Ovary (tissue), 10 donors: ENCODE measurements at places on chromosomes 11 and 22. TPM values are rescaled to one million over a fixed set of nuclear protein-coding genes. Genes with fewer than 3 reads are reported as not detected.

TMEM191B gene
- 2.6 TPM for total RNA-seq

NXPE1 gene
- not detected for total RNA-seq

DNA sequence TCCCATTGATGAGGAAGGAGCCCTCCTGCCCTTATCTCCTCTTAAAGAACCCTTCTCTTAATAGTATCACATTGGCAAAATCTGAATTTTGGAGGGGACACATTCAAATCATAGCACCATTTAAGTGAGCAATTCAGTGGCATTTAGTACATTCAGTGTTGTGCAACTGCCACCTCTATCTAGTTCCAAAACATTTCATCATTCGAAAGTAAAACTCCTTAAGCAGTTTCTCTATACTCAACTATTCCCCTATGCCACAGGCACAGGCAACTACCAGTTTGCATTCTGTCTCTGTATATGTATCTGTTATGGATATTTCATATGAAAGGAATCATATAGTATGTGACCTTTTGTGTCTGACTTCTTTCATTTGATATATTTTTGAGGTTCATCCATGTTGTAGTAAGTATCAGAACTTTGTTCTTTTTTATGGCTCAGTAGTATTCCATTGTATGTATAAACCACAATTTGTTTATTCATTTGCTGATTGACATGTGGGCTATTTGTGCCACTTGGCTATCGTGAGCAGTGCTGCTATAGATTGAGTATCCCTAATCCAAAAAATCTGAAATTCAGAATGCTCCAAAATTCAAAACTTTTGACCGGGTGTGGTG lies 22.9 kb downstream of the FAR1 start:
- no peak for DNase-seq

DNA sequence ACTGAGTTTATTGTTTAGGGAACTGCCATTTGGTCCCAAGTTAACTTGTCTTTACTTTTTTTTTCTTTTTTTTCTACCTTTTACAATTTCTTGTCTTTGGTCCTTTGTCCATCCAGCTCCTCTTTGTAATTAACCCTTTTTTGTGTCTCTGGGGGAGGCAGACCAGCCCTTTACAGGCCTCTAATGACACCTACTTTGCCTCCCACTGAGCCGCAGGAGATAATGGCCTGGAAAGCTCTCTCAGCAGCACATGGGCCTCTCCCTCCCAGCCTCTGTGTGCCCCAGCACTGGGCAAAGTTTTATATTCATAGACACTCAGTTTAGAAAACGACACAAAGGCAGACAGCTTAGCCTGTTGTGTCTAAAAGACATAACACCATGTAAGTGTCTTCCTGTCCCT lies 480.4 kb downstream of the SOX6 start:
- DNase-seq = no peak

GRCh38 chr11:122707901-122708300 lies 52.4 kb downstream of the UBASH3B start:
- DNase-seq = no peak
